Amygdala (tissue), 56 donors: ENCODE measurements at places on chromosomes 6 and 20.

GRCh38 chr6:140050101-140050995 is 675.9 kb upstream of the CITED2 start:
- no peak for DNase-seq

- no peak for DNase-seq
Measured at GRCh38 chr6:119526561-119527230, 177.1 kb upstream of the MAN1A1 start.

GRCh38 chr6:136076496-136076895 is 173.6 kb downstream of the MTFR2 start:
- no peak for DNase-seq

DNA sequence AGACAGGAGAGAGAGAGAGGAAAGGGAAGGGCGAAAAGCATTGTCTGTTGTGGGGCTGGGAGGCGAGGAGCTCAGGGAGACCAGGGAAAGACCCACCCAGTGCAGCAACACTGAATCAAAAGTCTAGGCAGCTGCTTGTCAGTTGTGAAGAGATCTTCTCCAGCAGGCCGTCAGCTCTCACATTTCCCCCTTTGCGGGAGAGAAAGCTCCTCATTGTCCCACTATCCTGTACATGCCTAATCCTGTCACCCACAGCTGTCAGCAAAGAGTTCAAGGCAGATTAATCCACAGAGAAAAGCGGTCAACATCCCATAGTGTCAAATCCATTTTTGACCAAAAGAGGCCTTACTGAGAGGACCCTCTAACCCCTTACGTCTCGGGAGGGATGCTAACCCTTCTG is 27.3 kb downstream of the RNF182 start:
- DNase-seq, result no peak

- no peak for DNase-seq
Measured at GRCh38 chr6:13613029-13613594, 2.0 kb upstream of the NOL7 start.

DNA sequence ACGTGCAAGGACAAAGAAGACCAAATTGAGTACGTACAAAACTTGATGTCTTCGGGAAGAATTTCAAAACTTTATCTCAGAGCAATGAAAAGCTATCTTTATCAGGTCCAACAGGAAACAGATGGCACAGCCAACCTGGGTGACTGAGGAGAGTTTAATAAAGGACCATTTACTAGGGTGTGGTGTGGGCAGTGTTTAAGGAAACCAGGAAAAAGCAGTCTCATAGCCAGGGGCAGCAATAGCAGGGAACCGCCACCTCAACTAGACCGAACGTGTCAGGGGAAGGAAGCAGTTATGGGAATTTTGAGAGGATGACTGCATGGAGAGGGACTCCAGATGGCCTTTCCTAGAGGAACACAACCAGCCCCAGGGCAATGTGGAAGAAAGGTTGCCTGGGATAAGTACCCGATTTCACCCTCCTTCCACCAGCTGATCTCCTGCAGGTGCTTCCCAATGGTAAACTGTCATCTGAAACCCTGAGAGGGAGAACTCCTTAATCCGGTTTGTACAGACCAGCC is 15.2 kb upstream of the TAAR5 start:
- DNase-seq, result no peak
